Effector memory CD4-positive, alpha-beta T cell (primary cell): ENCODE measurements at places on chromosomes 11 and 22.

DNA sequence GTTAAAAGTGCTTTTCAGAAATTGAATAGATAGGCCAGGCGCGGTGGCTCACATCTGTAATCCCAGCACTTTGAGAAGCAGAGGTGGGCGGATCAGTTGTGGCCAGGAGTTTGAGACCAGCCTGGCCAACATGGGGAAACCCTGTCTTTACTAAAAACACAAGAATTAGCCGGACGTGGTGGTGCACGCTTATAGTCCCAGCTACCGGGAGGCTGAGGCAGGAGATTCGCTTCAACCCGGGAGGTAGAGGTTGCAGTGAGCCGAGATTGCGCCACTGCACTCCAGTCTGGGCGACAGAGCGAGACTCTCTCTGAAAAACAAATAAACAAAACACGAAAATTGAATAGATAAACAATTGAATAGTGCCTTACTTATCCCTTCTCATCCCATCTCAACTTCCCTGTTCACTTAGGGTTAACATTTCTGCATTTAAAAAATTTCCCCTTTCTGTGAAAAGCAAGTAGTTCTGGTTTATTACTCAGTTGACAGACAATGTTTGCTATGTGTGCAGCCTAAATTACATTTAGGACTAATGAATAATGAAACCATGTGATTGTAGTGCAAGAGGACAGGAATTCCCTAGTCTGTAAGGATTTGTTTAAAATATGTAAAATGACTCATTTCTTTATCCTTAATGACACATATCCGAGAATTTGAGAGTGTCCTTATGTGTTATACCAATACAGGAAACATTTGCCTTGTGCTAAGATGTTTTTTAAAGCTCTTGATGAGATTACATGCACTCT is 6.0 kb downstream of the RNF169 start:
- H3K36me3 ChIP-seq, result no peaks in the 10 kb centered on the region
- H3K4me1 ChIP-seq, result no peaks in the 10 kb centered on the region
- no peak overlapping the region for H3K4me3 ChIP-seq
- H3K27me3 ChIP-seq, result no peaks in the 10 kb centered on the region
- H3K27ac ChIP-seq, result no peak overlapping the region
- no peak for DNase-seq

DNA sequence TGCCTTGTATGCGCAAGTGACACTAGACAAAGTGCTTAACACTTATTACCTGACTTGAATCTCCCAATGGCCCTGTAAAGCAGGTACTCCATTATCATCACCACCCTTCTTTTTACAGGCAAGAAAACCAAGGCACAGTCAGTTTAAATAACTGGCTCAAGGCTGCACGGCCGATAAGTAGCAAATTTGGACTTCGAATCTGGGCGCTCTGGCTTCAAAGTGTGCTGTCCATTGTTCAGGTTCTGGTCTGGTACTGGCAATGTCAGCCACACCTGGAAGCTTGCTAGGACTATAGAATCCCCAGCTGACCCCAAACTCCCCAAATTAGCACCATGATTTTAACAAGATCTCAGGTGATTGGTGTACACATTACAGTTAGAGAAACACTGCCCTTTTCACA is 19.3 kb upstream of the EHF start:
- H3K27me3 ChIP-seq, result no peaks in the 10 kb centered on the region
- no peaks in the 10 kb centered on the region for H3K4me1 ChIP-seq
- no peak overlapping the region for H3K27ac ChIP-seq

DNA sequence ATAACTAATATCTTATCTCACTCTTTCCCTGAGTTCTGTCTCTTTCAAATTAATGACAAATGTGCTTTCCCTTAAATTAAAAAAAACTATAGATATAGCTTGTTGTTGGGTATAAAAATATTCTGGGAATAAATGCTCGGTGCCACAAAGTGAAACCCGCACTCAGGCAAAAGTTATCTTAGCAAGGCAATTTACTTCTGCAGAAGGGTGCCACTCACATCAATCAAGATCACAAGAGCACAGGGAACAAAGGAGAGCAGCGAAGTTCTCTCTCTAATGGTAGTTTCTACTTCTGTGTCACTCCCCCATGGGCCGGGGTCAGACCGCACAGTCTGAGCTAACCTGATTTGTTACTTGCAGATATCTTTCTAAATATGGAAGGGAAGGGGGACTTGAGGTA is 4.7 kb upstream of the OR52N2 start:
- no peaks in the 10 kb centered on the region for H3K36me3 ChIP-seq
- no peaks in the 10 kb centered on the region for H3K4me1 ChIP-seq
- DNase-seq, result no peak
- H3K27ac ChIP-seq, result no peak overlapping the region
- no peaks in the 10 kb centered on the region for H3K27me3 ChIP-seq
- H3K4me3 ChIP-seq, result no peak overlapping the region

DNA sequence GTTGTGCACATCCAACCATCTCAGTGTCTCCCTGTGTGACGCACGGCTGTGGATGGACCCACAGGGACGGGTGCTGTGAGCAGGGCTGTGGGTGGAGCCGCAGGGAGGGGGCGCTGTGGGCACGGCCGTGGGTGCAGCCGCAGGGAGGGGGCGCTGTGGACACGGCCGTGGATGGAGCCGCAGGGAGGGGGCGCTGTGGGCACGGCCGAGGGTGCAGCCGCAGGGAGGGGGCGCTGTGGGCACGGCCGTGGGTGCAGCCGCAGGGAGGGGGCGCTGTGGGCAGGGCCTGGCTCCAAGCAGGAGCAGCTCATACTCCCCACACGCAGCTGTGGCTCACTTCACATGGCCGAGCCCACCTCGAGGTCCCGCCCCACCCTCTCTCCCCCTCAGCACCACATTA is 6.0 kb upstream of the MAPK11 start:
- no peaks in the 10 kb centered on the region for H3K36me3 ChIP-seq
- H3K27me3 ChIP-seq, result no peaks in the 10 kb centered on the region

DNA sequence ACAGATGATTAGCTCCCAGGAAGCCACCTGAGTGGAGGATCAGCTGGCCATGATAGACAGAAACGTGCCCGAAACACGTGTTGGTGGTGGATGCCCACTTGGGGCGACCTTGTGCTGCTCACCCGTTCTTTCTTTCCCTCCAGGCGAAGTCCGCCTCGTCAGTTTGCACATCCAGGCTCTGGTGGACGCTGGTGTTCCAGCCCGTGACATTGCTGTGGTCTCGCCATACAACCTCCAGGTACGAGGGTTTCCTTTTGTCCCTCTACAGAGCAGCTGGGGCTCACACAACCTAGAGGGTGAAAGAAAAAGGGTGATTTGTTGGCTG is 30.6 kb downstream of the IGHMBP2 start:
- H3K36me3 ChIP-seq, result peaks cover 62% of the 10 kb centered on the region
- H3K4me3 ChIP-seq, result no peak overlapping the region
- no peaks in the 10 kb centered on the region for H3K4me1 ChIP-seq

- H3K4me3 ChIP-seq, result no peak overlapping the region
- H3K27me3 ChIP-seq, result no peaks in the 10 kb centered on the region
- DNase-seq, result no peak
- H3K4me1 ChIP-seq, result no peaks in the 10 kb centered on the region
Measured at GRCh38 chr22:22666307-22667091, 22.1 kb downstream of the GGTLC2 start.

- no peaks in the 10 kb centered on the region for H3K4me1 ChIP-seq
- no peak overlapping the region for H3K4me3 ChIP-seq
- H3K27me3 ChIP-seq, result no peaks in the 10 kb centered on the region
- H3K27ac ChIP-seq, result no peak overlapping the region
- H3K36me3 ChIP-seq, result peaks cover 11% of the 10 kb centered on the region
Measured at GRCh38 chr11:69066122-69067112, 17.7 kb downstream of the TPCN2 start.

DNA sequence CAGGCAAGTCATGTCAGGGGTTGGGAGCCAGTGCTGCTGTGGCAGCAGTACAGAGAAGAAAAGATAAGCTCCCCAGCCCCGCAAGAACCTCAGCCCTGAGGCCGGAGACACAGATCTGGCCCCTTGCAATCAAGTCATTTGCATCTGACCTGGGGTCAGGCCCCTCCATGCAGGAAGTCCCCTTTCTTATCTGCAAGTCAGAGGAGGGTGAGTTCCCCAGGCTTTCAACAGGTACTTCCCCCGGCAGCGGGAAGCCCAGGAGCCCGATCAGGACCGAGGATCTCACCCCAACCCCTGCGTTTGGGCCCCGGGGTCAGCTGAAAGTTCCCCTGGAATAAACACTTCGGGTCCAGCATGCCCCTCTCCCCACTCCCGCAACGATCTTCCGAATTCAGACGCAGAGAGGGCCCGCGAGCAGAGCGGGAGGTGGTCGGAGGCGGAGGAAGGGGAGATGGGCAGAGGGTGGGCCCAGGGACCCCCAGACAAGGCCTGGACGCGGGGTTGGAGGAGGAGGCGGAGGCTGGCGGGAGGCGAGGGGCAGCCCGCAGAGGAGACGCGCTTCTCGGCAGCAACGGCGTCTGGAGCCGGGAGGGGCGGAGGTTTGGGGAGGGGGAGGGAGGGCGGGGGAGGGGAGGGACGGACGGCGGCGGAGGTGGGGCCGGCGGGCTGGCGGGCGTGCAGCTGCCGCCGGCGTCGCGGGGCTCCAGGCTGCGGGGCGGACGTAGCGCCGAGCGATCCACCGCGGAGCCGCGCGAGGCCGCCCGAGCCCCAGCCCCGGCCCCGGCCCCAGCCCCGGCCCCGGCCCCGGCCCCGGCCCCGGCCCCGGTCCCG is at the start of gene TSPAN18:
Gene TSPAN18, plus strand, starts transcription at position 680 of the 831 bp plus-strand sequence. CDS start 179,455 bp downstream, outside the sequence.
- H3K4me3 ChIP-seq, result peak within 1 kb of the TSS; percentile 99
- no peaks in the 10 kb centered on the region for H3K36me3 ChIP-seq
- peak; percentile 32 for DNase-seq
- H3K27ac ChIP-seq, result peak within 1 kb of the TSS; percentile 76
- H3K27me3 ChIP-seq, result no peaks in the 10 kb centered on the region

DNA sequence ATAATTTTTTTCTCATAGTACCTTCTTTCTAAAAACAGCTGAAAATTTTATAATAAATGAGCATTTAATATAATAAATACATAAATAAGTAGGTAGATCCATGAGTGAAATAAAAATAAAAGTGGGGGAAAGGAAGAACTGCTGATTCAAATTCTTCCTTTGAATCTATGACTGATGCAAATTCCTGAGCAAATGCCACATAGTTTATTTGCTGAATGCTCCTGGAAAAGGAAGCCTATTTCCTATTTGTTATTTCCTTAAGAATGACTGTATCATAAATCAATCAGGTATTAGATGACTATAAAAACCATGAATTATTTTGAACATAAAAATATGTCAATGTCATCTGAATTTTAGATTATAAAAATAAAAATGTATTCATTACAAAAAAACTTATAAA is 16.6 kb downstream of the BTBD10 start:
- H3K27me3 ChIP-seq, result no peaks in the 10 kb centered on the region
- DNase-seq, result no peak
- no peaks in the 10 kb centered on the region for H3K4me1 ChIP-seq

DNA sequence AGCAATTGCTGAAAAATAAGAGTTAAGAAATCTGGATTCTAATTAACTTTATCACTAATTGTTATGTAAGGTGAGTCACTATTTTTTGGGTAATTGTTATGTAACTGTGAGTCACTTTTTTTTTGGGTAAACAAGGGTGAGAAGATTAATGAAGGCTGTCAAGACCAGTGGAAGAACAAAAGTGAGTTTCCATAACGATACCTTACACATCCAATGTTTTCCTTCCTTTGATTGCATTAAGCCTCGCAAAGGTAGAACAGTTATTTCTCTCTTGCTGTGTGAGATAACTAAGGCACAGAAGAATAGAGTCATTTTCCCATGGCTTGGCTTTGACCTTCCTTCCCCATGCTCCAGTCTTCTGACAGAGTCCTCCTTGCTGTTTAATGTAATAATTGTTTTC is 374.7 kb downstream of the DDX10 start:
- no peaks in the 10 kb centered on the region for H3K4me1 ChIP-seq
- no peaks in the 10 kb centered on the region for H3K36me3 ChIP-seq
- DNase-seq, result no peak
- H3K4me3 ChIP-seq, result no peak overlapping the region
